ENCODE measurements at places on chromosomes 6 and 20.

DNA sequence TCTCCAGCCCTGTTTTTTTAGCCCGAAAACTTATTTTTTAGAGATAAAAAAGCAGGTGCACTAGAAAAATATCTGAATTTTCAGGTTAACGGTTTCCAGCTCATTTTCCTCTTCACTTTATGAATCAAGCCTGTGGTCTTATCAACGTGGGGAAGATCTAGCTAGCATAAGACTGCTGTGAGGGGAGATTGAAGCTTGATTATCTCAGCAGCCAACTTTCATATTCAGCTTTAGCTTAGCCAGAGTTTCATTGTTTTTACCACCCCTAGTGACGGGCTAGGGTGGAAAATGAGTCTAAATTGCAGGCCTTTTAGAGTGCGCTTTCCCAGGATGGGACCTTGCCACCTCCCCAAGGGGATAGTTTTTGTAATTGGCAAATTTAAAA, 11.9 kb upstream of the RBM38 start:
- no peak for DNase-seq

DNA sequence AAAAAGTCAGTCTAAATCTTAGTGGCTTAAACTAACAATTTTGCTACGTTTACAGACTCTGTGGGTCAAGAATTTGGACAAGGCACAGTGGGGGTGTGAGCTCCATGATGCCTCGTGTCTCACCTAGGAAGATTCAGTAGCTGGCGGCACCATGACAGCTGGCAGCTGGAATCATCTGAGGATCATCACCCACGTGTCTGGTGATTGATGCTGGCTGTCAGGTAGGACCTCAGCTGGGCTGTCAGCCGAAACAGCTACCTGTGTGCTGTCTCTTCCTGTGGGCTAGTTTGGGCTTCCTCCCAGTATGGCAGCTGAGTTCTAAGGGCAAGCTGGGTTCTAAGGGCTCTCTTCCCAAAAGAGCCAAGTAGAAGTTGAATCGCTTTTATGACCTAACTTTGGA, 26.4 kb upstream of the DLGAP4 start:
- DNase-seq = no peak

DNA sequence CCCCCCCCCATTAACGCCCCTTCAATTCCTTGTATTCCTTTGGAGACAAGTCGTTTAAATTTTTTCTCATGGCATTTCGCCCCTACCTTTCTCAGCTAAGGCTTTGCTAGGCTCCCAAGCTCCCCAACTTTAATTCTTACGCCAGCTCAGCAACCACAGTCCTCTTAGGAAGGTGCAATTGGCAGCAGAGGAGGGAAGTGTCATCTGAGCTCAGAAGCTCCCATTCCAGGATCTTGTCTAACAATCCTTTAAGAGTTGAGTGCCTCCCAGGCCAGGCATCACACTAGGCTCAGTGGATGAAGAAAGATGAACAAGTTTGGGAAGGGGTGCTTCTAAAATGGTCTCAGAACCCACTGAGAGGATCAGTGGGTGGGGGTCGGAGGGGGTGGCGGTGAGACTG, 131.2 kb upstream of the AKAP12 start:
- no peak for DNase-seq

- DNase-seq = no peak
Measured at GRCh38 chr20:16944745-16945144, 196.6 kb downstream of the OTOR start.

DNA sequence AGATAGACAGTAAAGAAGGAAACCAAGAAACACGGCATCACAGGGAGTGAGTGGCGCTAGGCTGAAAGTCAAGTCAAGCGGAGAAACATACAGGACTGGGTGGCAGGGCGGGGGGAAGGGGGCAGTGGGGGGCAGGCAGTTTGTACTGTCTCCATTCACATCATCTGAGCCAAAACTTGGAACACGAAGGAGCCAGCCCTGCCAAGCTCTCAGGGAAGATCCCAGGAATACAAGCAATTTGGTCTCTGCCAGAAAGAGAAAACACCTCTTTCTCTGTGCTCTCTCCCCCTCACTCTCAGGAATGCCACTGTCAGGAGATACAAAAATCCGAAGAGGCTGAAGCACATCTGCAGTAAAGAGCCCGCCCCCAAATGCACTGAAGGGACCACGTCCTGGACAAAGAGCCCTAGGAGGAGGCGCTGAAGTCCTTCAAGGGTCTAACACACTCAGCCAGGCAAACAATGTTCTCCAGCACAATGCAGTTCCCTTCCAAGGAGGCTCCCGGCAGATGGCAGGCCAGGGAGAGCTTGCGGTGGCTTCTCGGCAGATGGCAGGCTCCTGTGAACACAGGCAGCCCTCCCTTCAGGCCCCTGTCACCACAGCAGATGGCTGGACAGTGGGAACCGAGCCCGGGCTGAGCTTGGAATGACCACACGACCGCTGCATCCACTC, 90.0 kb downstream of the ATP9A start:
- DNase-seq = peak; percentile 66

- DNase-seq = no peak
Measured at GRCh38 chr6:157658301-157658700, 164.7 kb upstream of the SNX9 start.

- DNase-seq = no peak
Measured at GRCh38 chr20:11018668-11019170, 344.9 kb upstream of the JAG1 start.

DNA sequence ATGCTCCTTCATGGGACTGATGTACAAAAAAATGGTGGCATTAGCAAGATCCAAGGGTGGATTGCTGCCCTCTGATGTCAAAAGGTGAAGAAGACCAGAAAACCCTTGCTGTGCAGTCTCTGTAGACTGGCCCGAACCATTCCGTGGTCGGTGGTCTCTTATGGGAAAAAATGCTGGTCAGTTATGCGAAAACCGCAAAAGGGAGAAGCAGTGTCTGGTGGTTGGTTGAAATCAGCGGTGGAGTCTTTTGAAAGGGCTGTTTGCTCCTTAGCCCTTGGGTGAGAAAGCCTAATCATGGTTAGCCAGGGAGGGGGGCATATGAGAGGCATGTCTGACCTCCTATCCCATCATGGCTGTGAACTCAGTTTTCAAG, 108.1 kb downstream of the DTNBP1 start:
- DNase-seq = no peak

DNA sequence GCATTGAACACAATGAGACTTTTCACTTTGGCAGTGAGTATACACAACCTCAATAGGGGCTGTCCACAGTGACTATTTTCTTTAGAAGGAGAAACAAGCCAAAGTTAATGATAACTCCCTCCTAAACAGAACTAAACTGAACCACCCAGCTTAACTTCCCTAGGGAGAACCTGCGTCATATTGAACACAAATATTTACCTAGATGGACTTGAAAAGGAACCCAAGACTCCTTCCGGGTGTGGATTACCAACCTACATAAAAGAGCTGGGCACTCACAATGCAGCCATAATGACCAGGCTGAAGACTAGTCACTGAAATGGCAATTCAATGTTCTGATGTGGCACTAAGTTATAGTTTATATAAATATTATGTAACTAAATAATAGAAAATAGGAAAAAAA, 160.6 kb downstream of the IBTK start:
- DNase-seq = no peak

- DNase-seq = no peak
Measured at GRCh38 chr6:126937426-126937825, 181.0 kb upstream of the RSPO3 start.

GRCh38 chr6:80733641-80734040, 627.2 kb downstream of the BCKDHB start:
- no peak for DNase-seq

DNA sequence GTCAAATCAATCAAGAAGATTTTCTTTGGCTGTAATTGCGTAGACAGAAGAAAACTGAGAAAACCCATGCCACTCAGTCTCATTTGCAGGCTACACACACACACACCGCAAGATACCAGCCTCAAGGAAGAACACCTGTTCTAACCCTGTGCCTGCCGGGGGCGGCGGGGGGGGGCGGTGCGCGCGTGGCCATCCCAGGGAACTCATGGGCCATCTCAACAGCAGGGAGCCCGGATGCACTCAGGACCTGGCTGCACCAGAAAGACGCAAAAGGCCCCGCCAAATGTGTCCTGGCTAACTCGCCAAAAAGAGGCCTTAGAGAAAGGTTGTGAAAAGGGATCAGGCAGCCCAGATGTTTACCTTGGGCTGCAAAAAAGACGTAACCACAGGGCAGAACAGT, 2.1 kb downstream of the B3GAT2 start:
- no peak for DNase-seq

DNA sequence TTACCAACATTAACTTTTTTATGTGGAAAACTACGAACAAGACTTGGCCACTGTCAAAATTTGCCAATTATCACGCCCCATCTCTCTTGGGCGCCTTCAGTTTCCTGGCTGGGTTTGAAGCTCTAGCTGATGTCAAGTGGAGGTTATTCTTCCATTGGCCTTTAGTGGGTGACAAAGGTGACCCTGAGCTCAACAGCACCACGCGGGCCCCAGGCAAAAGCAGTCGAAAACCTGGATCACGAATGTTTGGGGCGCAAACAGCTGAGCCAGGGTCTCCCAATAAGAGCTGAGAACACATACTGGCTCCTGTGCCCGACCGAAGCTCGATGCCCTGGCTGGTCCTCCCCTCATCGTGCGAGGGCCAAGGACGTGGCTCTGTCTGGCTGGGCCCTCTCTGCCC, 26.8 kb downstream of the SLC17A9 start:
- no peak for DNase-seq

DNA sequence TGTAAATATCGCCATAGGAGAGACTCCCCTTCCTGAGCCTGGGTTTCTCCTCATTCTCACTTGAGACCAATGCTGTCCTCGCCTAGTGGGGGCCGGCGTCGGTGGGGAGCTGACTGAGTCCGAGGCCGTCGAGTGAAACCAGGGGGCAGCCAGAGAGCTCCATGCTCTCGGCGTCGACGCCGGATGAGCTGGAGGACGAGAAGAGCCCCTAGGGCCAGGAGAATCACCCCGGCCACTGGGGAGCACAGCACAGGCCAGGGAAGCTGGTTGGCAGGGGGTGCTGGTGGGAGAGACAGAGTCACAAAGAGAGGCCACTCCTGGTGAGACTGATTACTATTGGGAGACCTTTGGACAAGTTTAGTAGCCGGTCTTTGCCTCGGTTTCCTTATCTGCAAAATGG, 6.4 kb upstream of the GPSM3 start:
- DNase-seq = no peak

DNA sequence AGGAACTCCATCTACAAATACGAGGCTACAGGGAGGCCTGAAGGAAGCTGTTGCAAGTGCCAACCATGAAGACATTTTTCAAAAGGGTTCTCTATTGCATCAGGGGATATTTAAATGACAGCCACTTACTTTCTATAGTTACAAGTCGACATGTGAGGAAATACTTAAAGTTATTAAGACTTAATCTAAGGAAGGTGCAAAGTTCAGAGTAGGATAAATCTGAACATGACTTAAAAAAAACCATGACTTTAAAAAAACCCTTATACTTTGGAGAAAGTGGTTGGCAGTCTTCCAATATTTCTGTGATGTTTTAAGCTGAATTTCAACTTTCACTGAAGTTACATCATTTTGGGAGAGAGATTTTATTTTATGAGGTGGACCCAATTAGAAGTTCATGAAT, 56.3 kb upstream of the EMILIN3 start:
- no peak for DNase-seq

DNA sequence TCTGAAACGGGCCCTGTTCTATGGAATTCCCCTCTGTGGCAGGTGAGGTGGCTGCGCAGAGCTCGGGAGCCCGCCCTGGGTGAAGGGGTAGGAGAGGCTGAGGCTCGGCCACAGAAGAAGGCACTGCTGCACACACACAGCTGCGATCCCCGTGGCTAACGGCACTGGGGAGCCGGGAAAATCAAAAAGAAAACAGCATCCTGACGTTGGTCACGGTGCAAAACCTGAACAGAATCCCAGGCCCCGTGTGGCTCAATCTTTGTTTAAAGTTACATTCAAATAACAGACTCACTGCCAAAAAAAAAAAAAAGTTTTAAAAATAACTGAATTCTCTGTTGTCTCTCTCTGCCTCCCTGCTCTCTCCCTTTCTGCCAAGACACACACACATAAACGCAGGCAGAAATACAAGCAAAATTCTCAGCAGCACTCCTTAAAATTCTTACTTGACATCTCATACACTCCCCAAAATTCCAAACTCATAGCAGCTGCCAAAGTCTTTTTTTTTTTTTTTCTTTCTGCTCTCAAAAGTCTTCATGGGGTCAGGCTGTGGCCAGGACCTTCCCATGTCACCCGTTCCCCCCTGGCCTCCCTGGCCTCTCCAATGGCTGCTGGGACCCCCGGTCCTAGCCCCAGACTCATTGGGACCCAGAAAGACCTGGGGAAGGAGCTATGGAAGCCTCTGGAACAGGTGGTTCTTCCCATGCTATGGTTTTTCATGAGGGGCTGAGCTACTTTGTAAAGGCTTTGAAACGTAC, 248.8 kb downstream of the TTLL2 start:
- DNase-seq = peak; percentile 66

- DNase-seq = no peak
Measured at GRCh38 chr20:20412750-20413149, 44.8 kb downstream of the INSM1 start.

- no peak for DNase-seq
Measured at GRCh38 chr6:168620578-168620977, 179.6 kb downstream of the SMOC2 start.

- no peak for DNase-seq
Measured at GRCh38 chr6:135546206-135546605, 48.7 kb upstream of the AHI1 start.

DNA sequence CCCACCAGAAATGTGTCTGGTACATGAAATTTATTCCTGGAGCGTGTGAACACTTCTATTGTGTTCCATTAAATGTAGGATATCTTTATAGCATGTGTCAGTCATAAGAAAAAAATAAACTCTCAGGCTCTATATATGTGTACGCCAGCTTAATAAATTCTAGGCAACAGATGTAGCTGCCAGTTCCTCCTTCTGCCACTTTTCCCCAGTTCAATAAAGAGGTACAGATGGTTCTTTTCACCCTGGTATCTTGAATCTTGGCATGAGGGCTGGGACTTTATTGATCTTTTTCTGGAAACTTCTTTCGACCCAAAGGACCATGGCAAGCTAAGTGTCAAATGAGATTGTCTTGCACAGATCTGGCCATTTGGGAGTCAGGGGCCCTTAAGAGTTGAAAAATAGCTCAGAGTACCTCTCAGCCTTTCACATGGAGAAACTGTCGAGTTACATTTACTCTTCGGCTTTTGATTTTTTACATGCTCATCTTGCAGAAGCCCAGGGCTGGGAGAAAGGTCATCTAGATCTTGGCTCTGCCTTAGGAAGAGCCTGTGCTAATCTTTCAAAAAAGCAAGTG, 240.9 kb downstream of the DOK5 start:
- DNase-seq = no peak

GRCh38 chr6:130929036-130929678, 102.0 kb downstream of the SMLR1 start:
- no peak for DNase-seq

GRCh38 chr6:141833001-141833655, 299.6 kb upstream of the GJE1 start:
- no peak for DNase-seq

DNA sequence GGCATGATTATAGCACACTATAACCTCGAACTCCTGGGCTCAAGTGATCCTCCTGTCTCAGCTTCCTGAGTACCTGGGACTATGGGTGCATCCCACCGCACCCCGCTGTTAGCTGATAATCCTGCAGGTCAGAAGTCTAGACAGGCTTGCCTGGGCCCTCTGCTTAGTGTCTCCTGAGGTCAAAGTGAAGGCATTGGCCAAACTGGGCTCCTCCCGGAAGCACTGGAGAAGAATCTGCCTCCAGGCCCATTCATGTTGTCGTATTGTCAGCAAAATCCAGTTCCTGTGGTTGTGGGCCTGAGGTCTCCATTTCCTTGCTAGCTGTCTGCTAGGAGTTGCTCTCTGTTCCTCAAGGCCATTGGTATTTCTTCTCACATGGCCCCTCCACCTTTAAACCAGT, 6.3 kb upstream of the MROH8 start:
- DNase-seq = peak; percentile 49

Measured in right cardiac atrium (tissue), 5 donors.